ENCODE measurements at places on chromosomes 16 and 17.

GRCh38 chr17:80925688-80926335 lies 65.8 kb upstream of the CHMP6 start:
- DNase-seq = no peak

DNA sequence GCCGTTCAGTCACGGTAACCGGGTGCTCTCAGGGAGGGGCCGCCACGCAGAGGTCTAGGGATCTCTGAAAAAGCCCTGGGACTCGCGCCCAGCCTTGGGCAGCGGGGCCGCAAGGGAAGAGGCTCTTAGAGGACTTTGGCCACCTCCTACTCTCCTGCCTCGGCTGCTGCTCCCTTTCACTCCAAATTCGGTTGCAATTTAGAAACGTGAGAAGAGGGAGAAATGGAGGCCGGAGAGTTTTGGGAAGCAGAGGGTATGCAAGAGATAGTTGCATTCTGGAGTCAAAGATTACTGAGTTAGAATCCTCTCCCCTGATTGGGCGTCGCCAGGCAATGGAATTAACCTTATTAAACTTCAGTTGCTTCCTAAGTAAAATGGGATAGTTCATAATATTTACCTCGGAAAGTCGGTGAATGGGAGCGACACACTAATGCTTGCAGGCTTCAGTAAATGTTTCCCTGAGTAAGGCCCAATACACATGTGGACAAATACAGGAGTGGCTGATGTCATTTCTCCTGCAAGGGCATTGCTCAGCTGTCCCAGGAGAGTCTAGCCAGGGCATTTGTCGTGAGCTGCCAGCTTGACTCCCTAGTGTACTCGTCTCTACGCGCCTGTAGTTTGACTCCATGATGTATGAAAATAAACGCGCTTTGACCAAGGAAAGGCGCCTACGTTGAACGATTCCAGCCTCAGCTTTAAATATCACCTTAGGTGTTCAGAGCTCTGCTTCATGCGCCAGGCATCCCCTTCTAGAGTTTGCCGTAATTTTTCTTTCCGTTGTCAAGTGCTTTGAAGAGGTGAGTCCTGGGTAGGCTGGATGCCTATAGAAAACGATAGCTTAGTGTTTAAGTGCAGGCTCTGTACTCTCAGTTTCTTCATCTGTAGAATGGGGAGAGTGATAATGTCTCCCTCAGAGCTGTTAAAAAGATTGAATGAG lies 667 bp downstream of the OGFOD1 start:
- no peak for DNase-seq

- DNase-seq = no peak
These were observed 5.7 kb downstream of the PLD2 start for GRCh38 chr17:4812690-4813089.

- no peak for DNase-seq
These were observed 153.5 kb upstream of the CDC42EP4 start for GRCh38 chr17:73465130-73465952.

- no peak for DNase-seq
These were observed 4.6 kb downstream of the IL21R start for GRCh38 chr16:27406511-27407128.

DNA sequence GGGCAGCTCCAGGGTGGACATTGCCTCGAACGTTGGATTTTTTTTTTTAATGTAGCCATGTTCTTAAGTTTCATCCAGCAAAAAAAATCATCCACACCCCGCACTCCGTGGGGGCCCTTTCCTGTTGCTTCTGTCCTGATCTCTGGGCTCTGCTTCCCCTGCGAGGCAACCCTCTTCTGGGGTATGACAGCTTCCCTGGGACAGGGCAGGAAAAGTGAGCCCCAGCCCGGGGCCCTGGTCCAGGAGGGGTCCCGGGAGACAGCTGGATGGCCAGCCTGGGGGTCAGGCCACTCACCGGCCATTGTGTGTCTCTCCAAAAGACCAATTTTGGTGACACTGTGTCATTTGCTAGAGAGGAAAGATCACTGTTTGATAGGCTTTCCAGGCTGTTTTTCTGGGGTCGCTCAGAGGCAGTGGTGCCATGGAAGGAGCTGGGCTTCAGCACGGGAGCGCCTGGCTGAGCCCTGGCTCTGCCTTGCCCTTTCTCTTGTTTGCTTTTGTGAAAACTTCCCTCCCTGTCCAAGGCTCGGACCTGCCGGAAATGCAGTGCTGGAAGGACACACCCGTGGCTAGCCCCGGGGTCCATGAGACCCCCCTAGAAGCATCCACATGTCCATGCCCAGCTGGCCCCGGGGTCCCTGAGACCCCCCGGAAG lies 41.0 kb upstream of the CHMP6 start:
- no peak for DNase-seq

- DNase-seq = no peak
These were observed 25.5 kb upstream of the AXIN2 start for GRCh38 chr17:65586899-65587298.

- no peak for DNase-seq
These were observed 319.5 kb upstream of the SOX9 start for GRCh38 chr17:71801301-71801700.

- DNase-seq = peak; percentile 88
These were observed 63.5 kb upstream of the PVALEF start for GRCh38 chr17:81101614-81102306.

- no peak for DNase-seq
These were observed 101.5 kb upstream of the CNTNAP4 start for GRCh38 chr16:76175718-76176117.

DNA sequence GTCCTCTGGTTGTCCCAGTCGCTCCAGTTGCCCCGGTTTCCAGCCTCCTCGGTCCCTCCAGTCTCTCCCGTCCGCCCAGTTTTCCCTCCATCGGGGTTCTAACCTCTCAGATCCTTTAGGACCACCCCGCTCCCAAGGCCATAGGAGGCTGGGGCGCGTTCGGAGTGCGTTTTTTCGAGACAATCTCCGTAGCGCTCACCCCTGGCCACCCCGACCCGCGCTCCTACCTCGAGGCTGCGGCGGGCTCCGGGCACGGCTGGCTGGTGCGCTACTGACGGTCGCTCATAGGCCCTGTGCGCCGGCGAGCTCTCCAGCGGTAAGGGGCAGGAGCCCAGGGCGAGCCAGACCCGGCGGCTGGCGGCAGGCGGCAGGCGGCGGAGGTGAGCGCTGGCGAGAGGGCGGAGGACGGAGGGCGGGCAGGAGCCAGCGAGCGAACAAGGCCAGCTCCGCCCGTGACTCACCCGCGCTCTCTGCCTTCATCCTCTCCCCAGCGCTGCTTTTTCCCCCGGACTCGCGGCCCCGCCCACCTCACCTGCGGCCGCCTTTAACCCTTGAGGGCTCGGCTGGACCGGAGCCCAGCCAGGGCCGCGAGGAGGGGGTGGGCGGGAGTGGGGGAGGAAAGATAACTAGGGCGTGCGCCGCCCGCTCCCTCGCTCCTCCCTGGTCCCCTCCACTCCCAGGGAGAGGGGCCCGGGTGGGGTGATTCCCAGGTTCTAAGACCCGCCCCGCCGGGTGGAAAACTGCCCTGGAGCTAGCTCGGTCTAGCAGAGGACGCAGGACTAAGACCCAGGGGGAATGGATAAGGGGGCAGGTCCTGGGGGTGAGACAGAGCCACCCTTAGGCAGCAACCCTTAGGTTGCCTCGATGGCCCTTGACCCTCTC lies at the start of gene SP6:
TSS of gene SP6 (minus strand) at position 472 of the 882 bp plus-strand sequence. CDS start 2,734 bp downstream, outside the sequence.
- peak; percentile 51 for DNase-seq

- DNase-seq = peak; percentile 19
These were observed 27.9 kb upstream of the OR4D1 start for GRCh38 chr17:58120195-58120822.

DNA sequence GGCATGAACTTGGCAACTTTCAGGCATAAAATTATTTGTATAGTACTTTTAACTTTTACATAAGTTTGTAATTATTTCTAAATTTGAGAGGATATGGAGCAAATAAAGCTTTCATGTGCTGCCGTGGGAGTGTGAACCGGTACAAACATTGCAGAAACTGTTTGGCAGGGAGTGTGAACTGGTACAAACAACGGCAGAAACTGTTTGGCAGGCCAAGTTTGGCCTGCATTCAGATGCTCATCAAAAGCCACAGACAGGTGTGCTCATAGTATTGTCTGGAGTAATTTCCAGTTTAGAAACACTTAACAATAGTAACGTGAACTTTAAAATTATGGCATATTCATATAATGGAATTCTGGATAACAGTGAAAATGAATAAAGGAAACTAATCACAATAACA lies 73.8 kb upstream of the ATP2A3 start:
- DNase-seq = no peak

- DNase-seq = no peak
These were observed 142.3 kb downstream of the HS3ST4 start for GRCh38 chr16:25834101-25834500.

- DNase-seq = no peak
These were observed 188.8 kb downstream of the PRKCA start for GRCh38 chr17:66491213-66491612.

GRCh38 chr17:34456121-34456520 lies 93.1 kb upstream of the CCL1 start:
- no peak for DNase-seq

GRCh38 chr16:11640987-11641817 lies 27.1 kb upstream of the SNN start:
- DNase-seq = peak; percentile 63

- DNase-seq = peak; percentile 58
These were observed 4.6 kb upstream of the ATP2A1 start for GRCh38 chr16:28873543-28874201.

DNA sequence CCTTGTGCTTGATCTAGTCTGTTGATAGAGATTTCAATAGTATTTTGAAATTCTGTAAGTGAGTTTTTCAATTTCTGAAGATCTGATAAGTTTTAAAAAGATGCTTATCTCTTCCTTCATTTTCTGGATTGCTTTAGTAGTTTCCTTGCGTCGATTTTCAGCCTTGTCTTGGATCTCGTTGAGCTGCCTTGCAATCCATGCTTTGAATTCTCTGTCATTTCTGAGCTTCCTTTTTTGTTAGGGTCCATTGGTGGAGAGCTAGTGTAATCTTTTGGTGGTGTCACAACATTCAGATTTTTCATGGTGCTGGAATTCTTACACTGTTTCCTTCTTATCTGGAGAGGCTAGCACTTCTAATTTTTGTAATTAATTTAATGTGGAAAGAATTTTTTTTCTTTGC lies 61.1 kb downstream of the SLFN11 start:
- DNase-seq = no peak

GRCh38 chr17:47763913-47764582 lies 31.0 kb downstream of the TBX21 start:
- no peak for DNase-seq

- no peak for DNase-seq
These were observed 14.8 kb upstream of the ZNF287 start for GRCh38 chr17:16583781-16584180.

- peak; percentile 51 for DNase-seq
These were observed 9.2 kb upstream of the TNFRSF13B start for GRCh38 chr17:16980813-16981731.

GRCh38 chr16:87035053-87035452 lies 282.1 kb downstream of the C16orf95 start:
- no peak for DNase-seq

DNA sequence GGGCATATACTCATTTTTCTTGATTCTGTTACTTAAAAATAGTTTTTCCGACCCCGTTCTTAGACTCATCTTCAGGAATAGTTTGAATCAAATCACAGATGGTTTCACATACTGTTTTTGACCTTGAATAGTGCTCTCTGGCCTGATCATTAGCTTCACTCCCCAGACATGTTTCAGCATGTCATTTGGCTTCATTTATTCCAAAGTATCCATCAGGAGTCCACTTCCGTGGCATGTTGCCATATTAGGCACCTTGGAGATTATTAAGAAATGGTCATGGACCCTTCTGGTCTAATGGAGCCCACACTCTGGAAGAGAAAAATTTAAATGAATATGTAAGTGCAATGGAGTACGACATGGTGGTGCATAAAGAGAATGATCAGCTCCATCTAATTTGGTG lies 222.3 kb downstream of the FTO start:
- DNase-seq = no peak

DNA sequence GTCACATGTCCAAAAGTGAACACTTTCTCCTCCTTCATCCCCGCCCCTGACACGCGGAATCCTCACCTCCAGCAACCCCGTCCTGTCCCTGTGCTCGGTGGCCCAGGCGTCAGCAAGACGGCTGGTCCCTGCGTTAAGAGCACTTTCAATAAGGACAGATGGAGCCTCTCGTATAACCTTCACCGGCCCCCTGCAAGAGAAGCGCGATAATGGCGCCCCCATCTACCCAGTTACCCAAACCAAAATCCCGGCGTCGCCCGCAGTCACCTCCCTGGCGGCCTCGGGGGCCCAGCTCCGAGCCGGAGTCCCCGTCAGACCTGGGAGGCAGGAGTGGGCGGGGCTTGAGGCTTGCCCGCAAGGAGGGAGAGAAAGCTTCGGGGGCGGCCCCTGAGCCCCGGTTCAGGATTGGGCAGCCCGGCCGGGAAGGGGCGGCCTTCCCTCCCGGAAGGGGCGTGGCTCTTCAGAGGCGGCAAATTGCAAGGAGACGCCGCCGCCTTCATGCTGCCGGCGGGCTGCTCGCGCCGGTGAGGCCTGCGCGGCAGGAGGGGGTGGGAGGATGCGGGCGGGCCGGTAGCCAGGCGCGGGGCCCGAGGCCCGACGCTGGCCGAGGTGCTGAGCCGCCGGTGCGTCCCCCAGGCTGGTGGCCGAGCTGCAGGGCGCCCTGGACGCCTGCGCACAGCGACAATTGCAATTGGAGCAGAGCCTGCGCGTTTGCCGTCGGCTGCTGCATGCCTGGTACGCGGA lies at the start of gene TEDC2:
TSS of gene TEDC2 (plus strand) at position 463 of the 744 bp plus-strand sequence. CDS start at position 499, 36 bp downstream.
- peak; percentile 96 for DNase-seq

GRCh38 chr16:80387318-80387921 lies 153.4 kb upstream of the DYNLRB2 start:
- no peak for DNase-seq

GRCh38 chr17:9817086-9817485 lies 4.8 kb downstream of the GSG1L2 start:
- DNase-seq = no peak

- DNase-seq = no peak
These were observed 1.8 kb downstream of the JPT1 start for GRCh38 chr17:75152523-75152921.

DNA sequence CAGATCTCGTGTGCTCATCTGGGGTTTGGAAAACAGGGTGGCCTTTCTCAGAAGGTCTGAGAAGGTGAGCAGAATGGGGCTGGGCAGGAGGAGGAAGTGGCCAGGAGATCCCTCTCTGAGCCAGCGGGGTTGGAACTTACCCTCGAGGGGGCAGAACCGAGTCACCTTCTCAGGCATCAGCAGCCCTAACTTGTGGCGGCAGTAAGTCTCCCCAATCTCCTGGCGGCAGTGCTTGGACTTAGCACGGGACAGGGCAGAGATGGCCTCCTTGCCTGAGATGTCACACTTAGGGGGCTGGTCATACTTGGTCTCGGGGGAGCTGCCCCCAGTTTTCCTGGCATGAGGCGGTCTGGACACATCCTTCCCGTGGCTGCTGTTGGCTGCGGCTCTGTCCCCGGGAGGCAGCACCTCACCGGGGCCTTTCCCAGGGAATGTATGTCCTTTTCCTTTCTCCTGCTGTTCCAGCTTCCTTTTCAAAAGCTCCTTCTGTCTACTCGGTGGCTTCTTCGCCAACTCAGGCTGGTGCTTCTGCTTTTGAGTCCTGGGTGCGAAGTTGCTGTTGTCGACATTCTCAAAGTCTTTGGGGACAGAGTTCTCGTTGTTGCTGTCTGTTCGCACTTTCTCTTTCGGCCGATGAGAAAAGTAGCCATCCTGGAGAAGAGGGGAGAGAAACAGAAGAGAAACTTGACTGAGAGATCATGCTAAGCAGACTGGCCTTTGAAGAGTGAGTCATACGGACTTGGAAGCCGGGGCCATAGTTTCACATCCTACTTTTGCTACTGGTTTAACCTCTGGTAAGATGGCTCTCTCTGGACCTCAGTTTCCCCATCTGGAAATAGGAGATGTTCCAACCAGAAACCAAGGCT lies 211.7 kb downstream of the XYLT1 start:
- DNase-seq = peak; percentile 43

Data from CD4-positive, alpha-beta T cell treated with Interleukin-15 for 1 hour (primary cell).